ENCODE measurements at places on chromosomes 16 and 17. TPM values are rescaled to one million over a fixed set of nuclear protein-coding genes. Genes with fewer than 3 reads are reported as not detected.

RSKR gene
- 20.7 TPM for polyA plus RNA-seq

TBC1D3G gene
- not detected for polyA plus RNA-seq

CDH8 gene
- polyA plus RNA-seq: 0.96 TPM

TEKT5 gene
- 0.31 TPM for polyA plus RNA-seq

PITPNM3 gene
- 3.4 TPM for polyA plus RNA-seq

SLC5A11 gene
- polyA plus RNA-seq: 0.10 TPM

All from right lung (tissue), 10 donors.